ENCODE measurements at places on chromosomes 11 and 22.

GRCh38 chr22:24008022-24008283 lies 2.7 kb upstream of the GSTT4 start:
- DNase-seq: no peak

GRCh38 chr22:27492566-27493201 lies 308.9 kb downstream of the MN1 start:
- no peak for DNase-seq

- DNase-seq: no peak
These were observed 37.9 kb downstream of the SWAP70 start for GRCh38 chr11:9701799-9702198.

DNA sequence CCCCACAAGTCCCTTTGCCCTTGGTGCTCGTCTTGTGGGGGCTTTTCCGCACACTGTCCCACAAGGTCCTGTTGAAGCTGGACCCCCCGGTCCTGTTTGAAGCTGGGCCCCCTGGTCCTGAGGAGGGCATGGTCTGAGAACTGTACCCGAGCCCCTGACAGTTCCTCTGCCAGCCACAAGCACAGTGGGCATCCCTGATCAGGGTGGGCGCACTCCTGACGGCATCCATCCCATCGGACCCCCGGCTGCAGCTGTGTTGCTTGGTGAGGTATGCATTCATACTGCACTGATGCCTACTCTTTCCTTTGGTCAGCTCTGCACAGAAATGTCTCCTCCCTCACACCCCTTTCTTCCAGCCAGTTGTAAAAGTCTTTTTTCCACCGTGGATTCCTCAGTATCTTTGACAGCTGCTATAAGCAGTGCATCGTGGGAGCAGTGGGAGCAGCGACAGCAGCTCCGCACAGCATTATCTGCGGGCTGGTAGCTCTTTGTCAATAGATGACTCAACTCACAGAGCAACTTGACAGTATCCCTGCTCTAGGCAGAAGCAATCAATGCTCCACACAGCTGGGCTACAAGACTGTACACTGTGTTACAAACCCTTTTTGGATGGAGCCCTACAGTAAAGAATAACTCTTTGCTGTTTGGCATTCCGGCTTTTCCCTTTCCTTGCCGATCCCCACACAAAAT lies 1030.8 kb upstream of the CCDC90B start:
- DNase-seq: peak; percentile 61

DNA sequence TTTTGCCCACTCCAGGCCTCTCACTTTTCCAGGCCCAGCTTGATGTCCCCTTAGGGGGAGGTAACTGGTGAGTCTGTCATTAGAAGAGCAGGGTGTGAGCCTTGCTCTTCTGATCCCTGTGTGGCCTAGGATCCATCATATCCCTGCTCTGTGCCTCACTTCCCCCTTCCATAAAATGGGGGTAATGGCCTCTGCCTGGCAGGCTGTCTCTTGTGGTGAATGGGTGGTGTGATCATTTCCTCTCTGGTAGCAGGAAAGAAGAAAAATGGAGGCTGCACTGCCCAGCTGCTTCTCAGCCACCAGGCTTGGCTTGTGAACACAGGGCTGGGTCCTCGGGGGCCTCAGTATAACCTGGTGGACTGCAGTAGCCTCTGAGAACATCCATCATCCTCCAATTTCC lies 5.6 kb downstream of the ARHGEF17 start:
- no peak for DNase-seq

- DNase-seq: no peak
These were observed 690 bp upstream of the UVRAG start for GRCh38 chr11:75814363-75814676.

- no peak for DNase-seq
These were observed 19.5 kb downstream of the CTSC start for GRCh38 chr11:88318017-88318416.

GRCh38 chr11:596374-596773 lies 19.4 kb downstream of the IRF7 start:
- no peak for DNase-seq

GRCh38 chr11:100684101-100685065 lies 2.7 kb upstream of the ARHGAP42 start:
- no peak for DNase-seq

DNA sequence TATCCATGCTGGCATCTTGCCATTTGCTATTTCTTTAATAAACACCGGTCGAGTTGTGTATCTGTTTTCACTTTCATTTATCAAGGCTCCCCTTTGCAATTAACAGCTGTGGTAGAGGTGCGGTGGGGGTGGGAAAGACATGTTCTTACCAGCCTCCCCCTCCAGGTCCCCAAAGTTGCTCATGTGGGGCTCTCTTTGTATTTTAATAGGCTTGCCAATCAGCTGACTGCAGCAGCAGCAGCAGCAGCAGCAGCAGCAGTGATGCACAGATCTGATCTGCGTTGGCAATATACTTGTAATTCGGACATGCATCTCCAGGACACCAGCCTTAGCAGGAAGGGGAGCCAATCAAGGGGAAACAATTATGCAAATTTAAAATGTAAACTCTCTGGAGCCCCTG lies 40.3 kb upstream of the E2F8 start:
- DNase-seq: no peak

DNA sequence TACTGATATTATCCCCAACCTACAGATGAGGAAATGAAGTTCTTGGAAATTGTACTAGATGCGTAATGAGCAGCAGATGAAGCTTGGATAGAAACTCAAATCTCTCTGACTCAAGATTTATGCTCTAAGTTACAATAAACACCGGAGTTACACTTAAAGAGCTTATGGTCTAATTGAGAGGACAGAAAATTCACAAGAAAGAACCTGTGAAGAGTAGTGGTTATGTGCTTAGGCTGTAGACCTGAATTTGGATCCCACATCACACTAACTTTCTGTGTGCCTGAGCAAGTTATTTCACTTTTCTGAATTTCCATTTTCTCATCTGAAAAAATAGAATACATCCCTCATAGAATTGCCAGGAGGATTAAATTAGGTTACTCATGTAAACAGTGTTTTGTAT lies 58.5 kb downstream of the FLI1 start:
- DNase-seq: no peak

DNA sequence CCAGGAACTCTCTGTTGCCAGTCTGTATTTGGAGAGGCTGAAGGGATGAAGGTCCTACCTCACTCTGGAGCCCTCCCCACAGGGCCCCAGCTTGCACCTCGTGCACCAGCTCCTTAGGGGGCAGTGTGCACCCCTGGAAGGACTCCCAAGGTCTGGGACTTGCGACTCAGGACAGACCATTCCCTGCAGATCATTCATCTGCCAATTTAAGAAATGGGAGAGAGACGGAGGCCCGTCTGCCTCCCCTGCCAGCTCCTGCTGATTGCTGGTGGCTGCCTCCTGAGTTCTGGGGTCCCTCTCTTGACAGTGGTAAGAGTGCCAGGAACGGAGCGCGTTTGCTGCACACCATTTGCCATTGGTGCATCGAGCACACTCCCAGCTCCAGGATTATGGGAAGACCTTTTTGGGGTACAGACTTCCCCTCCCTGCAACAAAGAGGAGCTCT lies 27.4 kb upstream of the MALAT1 start:
- DNase-seq: peak; percentile 72

DNA sequence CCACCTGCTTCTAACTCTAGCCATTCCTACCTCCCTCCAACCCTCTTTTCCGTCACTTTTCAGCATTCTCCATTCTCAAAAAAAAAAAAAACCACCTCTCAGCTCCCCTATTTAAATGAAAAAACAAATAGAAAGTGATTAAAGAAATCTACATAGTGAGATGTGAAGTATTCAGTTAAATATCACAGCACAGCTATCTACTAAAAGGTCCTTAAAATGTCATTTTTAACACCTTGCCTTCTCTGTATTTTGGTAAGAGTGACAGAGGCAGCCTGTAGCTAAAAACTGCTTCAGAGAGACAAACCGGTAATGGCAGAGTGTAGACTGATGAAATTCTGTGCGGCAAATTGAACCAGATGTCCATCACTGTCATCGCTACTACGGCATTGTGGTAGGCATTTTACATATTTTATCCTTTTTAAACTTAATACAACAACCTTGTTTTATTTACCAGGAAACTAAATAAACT lies 346 bp upstream of the ALG9 start:
- no peak for DNase-seq

DNA sequence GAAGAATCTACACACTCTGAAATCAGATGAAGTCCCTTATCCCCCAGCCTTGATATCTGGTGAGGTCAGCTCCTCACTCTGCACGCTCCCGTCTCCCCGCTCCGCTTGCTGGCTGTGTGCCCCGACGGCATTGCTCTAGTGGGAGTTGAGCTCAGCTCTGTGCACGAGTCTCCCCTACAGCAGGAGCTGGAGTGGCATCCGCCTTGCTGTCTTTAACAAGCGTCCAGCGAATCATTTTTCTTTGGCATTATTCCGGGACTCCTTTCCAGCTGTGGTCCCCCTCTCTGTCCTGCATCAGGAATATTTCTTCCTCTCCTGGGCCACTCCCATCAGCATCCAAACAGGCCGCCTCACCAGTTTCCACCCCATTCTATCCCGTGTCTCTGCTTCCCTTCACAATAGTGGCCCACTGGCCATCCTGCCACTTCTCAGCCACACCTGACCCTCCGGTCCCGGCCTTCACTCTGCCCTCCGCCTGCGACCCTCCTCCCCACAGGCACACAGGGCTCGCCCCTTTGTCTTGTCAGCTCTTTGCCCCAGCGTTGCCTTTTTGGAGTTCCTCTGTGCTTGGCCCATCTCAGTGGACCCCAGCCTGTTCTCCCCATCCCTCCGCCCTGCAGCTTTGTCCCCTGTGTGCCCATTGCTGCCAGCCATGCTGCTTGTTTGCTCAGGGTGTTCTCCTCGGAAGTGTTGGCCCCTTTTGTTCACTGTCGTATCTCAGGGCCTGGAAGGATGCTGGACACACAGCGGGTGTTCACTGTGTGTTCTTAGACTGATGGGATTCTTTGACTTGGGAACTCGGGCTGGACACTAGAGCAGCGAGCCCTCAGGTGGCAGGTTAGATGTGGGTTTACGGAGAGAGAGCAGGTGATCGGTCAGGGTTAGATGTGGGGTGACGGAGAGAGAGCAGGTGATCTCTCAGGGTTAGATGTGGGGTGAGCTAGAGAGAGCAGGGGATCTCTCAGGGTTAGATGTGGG lies 441.8 kb downstream of the TBC1D22A start:
- no peak for DNase-seq

DNA sequence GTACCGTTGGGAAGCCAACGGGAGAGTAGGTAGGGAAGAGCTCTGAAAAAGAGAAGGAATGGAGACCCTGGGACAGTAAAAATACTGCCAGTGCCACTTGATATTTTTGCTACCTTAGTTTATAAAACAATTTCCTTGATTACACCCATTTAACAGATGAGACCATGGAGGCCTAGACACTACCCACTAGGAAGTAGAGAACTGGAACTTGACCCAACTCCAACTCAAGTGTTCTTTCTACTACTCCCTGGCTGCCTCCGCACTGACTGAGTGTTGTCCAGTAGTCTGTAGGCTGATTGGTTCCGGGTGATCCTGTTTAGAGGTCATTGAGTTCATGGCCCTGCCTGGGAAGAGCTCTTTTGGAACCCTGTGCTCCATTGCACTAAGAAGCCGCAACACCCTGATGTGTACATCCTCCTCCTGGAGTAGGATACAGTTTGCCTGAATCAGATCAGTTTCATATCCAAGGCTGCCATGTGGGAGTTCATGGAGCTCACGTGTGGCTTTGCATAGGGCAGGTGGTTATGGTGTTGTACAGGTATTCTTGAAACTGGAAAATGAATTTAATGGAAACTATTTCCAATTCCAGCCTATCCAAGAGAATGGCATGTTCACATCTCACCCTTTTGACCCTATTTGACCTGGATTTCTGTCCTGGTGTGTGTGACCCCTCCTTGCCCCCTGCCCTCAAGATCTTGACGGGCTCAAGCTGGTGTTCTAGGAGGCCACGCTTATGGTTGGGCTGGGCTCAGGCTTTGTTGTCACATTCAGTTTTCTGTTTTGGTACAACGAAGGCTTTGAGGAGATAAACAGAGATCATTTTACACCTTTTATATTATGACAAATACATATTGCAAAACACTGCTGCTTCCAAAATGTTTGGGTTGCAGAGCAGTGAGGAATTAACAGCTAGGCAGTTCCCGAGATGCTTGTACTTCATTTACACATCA lies 102.2 kb upstream of the NNMT start:
- DNase-seq: peak; percentile 40

- no peak for DNase-seq
These were observed 18.6 kb downstream of the TSKU start for GRCh38 chr11:76801736-76802135.

DNA sequence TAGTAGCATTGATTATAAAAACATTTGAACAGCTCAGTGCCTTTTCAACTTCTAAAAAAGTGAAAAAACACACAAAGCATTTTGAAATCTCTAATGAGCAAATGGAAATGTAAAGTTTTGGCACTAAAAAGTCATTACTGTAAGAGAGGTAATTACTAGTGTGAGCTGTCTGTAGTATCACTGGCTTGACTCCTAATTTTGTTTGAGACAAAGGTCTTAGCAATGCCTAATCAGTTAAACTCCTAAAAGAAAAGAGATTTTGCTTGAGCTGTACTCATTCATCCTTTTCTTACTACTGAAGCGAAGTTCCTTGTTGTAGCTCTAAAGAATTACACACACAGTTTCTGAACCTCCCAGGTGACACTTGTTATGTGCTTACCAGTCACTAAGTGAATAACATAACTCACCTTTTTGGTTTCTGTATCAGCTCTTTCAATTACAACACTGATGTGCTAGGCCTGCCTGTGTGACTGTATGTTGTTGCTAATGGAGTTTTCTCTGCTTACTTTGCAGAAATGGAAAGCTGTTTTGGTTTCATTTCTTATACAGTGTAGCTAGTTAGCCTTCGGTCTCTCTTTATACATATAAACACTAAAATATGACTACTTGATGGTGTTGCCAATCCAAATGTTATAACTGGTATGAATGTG lies 924.4 kb upstream of the TENM4 start:
- DNase-seq: no peak

DNA sequence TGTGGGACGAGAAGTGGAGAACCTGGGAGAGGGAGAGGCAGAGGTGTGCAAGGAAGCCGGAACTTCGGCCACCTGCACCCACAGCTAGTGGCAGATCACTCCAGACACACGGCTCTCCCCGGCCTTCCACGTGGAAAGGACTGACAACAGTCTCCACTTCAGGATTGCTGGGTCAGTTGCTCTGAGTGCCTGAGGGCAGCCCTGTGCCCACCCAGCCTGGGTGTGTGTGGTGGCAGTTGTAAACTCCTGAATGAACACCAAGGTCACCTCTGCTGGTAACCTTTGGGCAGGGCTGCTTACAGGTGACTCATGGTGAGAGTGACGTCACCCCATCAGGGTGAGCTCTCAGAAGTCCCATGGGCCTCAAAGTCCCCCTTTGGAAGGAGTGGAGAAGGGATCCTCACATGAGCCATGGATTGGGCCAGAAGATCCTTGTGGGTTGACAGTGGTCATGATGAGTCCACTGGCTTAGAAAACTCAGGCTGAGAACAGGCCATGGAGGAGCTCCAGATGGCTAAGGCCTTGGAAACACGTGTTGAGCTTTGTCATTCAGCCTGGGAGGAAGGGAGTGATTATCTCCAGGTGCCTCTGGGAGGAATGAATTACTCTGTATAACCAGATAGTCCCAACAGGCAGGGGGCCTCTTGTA lies 71.3 kb downstream of the BCR start:
- peak; percentile 60 for DNase-seq

All from amniotic epithelial cell (primary cell).